Left ventricle myocardium superior (tissue), 1 donor: ENCODE measurements at places on chromosomes 4 and X.

DNA sequence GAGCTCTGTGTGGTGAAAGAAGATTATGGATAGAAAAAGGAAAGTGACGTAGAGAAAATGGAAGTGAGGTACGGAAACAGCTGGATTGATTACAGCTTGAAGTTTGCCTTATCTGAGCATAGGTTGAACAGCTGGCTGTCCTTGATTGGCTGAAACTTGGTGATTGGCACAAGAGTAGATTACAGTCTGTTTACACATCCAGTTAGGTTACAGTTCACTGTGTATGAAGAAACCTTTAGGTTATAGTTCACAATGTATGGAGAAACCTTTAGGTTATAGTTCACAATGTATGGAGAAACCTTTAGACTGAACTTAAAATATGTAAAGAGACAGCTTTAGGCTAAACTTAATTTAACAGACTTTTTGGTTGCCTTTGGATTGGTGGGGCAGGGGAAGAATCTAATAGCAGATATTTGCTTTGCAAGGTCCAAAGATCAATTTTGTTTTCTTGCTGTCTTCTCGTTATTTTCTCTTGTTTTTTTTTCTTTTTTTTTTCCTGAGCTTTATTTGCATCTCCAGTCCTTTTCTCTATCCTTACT lies 15.6 kb upstream of the ART3 start:
- no peak for DNase-seq

- no peak for DNase-seq
These were observed 327.1 kb upstream of the GIMD1 start for GRCh38 chr4:106695501-106696262.

DNA sequence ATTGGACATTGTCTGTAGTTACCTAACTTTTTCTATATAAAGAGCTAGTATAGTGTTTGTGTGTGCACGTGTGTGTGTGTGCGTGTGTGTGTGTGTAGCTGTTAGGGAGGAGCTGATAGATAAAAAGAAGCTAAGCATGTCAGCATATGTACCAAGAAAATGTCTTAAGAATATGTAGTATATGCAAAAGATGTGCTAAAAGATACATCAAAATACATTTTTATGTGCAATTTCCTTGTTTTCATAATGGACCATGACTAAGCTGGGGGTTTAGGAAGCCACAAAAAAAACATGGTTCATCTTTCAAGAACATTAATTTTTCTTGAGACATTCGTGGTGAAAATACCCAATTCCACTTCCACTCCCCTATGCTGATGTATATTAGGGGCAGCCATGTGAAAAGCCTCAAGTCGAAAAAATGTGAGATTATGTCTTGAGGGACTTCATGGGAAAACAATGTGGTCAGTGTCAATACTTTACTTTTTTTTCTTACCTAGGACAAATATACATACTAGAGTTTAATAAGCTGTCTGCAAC lies 1599.7 kb downstream of the ARAP2 start:
- DNase-seq, result no peak

DNA sequence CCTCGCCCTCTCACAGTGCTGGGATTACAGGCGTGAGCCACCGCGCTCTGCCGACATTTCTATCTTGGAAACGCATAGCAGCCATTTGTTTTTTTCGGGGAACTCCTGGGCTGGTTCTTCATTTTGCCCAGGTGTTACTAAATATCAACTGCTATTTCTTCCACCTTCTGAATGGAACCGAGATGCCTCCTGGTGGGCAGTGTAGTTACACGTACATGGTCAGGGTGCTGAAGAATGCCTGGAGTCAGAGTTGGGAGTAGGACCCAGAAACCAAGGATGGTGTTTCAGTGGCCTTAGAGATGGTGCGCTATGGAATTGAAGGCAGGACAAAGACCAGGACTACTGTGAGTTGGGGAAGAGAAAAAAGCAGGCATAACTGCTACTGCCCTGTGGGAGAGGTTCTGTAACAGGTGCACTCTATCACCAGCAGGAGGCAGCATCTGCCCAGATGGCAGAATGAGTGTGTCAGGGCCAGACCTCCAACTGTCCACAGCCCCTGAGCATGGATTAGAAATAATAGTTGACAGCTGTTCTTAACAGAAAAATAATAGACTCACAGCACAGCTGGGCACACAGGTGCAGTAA lies 81.7 kb downstream of the ZC4H2 start:
- no peak for DNase-seq

DNA sequence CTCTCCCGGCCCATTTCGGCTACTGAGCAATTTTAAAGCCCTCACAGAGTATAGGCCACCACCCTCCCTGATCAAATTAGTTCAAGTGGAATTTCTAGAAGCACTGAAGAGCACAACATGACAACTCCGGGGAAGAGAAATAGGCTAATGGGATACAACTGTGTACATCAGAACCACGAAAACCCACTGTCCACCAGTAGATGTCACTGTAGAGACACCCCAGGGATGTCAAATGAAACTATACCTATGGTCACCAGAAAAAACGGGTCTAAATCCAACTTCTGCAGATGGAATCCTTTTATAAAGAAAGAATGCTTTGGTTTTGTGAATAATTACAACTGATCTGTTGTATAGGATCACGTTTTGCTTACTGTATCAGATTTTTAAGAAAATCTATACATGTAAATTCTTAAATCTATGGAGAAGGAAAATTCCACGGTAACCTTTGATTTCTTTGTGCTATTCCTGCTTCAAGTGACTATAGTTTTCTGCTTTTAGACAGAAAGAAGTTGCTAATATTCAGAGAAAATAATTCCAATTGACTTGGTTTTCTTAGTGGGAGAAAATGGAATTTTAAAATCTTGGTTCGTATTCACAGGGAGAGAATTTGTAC lies 29.5 kb upstream of the MAP3K15 start:
- no peak for DNase-seq

DNA sequence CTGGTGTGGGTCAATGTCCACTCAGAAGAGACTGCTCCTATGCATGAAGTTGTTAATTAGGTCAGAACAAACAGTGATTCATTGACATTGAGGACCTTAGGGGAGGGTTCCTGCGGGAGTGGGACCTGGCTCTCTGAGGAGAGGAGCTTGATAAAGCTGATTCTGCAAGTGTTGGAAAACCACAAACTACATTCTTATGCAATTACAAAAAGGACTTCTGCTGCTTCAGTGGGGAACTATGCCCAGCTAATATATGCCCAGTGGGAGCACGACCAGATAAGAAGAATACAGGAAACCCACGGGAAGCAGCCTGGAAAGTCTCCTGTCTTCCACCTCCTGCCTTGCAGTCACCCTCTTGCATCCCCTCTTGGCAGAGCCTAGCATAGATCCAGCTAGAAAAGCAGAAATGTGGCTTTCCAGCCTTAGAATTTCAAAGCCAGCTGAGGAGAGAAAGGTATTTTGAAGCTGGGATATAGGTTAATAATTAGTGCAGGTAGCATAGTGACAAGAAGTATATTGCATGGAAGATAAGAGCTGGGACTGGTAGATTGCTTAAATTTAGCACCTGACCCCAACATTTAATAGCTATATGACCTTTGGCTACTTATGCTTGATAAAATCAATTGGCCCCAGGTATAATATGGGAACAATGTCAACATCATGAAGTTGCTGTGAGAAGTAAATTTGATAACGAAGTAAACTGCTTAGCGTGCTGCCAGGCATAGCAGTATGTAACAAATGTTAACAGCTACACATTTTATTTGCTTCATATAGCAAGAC lies 34.9 kb upstream of the UGT8 start:
- DNase-seq, result no peak
